Activated CD4-positive, alpha-beta T cell treated with anti-CD3 and anti-CD28 coated beads, Interleukin-2, amount 50 U/mL, for 4 hours (primary cell): ENCODE measurements at places on chromosomes 7 and 10.

DNA sequence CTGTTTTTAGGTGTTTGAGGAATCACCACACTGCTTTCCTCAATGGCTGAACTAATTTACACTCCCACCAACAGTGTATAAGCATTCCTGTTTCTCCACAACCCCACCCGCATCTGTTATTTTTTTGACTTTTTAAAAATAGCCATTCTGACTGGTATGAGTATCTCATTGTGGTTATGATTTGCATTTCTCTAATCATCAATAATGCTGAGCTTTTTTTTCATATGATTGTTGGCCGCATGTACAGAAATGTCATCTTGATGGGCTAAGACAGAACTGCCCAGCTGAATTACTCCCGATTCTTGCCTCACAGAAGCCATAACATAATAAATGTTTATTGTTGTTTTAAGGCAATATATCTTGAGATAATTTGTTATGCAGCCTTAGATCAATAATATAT is 93.1 kb upstream of the DKK1 start:
- DNase-seq: no peak

GRCh38 chr7:87982116-87982515 is 48.1 kb downstream of the ADAM22 start:
- DNase-seq: no peak

DNA sequence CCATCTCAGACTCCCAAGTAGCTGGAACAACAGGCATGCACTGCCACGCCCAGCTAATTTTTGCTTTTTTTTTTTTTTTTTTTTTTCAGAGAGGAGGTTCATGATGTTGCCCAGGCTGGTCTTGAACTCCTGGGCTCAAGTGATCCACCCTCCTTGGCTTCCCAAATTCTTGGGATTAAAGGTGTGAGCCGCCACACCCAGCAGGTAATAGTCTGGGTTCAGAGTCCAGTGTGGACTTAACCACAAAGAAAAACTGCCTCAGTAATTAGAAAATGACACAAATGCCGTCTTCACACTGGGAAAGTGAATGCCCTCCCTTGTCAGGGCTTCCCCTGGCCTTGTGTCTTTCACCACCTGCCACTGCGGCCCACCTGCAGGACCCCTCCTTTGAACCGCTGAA is 101.1 kb downstream of the RAB11FIP2 start:
- no peak for DNase-seq

DNA sequence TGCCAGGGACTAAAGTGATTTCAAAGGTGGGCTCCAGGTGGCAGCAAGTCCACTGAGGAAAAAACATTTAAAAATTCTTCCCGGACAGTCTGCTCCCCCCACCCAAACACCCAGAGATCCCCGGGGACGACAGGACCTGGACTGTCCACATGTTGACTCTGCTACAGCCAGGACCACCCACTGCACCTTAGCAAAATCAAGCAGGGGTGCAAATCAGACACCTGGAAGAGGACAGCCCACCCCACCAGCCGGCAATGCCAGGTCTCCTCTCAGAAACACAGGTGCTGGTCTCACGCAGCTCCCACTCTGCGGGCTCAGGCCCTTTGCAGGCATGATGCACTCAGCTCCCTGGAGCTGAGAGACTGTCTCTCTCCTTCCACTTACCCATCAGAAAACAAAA is 251.9 kb downstream of the TNS3 start:
- DNase-seq: no peak

DNA sequence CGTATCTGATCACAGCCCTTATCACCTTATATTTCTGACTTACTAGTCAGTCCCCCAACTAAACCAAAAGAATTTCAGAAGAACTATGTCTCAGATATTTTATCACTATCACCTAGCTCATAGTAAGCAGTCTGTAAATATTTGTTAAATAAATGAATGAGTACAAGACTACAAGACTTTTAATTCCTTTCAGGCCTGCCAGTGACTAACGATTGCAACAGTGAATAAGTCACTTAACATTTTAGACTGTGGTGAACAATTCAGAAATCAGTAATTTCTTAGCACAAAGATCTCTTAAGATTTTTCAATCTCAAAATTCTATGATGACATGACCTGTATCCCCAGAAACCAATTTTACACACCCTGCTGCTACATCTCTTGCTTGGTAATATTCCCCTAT is 162.2 kb downstream of the IMMP2L start:
- DNase-seq: no peak

DNA sequence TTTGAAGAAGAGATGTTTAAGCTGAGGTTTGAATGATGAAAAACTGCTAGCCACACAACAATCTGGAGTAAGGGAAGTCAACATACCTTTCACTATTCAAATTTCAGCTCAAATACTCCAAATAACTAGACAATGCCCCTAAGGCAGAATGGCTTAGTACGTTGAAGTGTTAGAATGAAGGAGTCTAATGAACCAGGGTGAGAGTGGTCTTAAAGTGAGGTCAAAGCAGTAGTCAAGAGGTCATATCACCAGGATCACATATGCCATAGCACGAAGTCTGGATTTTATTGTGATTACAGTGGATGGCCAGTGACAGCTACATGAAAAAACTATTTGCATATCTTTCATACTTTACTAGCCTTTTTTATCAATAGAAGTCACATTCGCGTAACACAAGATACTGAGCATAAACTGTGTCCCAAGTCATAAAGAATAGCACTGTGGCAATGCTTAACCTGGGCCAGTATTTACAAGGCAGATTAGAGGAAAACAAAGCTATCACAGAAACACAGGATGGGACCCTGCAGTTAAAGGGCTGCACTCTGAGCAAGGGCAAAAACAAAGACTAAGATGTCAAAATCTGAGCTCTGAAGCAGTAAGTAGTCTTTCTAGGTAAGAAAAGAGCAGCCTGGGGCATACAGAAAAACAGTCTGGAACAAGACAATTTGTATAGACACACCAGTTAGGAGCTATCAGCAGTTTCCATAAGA is 61.5 kb downstream of the HYCC1 start:
- DNase-seq: no peak

- no peak for DNase-seq
These were observed 40.1 kb downstream of the CSTF2T start for GRCh38 chr10:51659344-51659743.

DNA sequence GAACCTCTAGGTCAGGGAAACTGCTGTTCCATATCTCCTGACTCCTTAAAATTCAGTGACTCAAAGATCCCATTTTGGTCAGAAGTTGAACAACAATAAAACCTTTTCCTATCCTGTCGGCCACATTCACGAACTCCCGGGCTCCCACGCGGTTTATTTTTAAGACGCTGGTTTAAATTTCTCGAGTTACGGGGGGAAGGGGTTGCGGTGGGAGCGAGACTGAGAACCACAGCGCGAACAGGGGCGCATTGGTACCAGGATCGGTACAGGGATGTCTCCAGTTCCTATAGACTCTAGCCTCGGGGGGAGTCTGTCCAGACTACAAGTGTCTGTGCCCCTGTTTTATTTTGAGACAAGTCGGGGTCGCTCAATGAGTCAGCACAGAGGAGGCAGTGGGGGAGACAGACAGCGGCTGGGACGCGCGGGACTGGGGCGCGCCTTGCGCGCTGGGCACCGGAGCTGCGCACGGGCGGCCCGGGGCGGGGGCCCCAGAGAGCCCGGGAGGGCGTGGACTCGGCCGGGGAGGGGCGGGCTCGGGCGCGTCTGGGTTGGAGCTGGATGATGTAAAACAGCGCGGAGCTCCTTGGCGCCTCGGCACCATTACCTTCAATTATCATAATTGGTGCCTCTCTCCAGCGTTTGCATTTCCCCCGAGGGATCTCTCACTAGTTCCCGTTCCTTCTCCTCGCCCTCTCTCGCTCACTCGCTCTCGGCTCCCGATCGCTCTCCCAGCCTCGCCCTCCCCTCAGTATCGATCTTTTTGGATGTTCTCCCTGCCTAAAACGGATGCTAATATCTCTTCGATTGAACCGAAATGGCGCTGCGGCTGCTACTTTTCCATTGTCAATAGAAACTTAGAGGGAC is 8.7 kb upstream of the BAMBI start:
- DNase-seq: peak; percentile 23

DNA sequence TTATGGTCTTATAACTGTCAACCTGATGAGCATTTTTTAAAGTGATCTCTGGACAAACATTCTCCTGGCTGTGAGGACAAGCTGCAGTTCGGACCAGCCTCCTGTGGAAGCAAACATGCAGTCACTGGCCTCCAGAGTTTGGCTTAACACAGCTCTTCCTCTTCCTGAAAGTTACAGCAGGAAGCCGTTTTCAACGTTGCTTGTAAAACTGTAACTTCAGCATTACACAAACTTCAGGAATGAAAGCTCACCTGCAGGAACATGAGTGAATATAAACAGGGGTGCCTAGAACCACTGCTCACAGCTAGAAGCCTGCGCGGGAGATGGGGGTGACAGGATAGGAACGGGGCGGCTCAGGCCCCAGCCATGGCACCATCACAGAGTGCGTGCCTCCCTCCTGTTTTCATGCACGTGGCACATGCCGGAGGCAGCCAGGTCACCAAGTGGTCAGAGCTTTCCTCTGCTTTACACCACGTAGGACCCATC is 292.9 kb upstream of the PITRM1 start:
- no peak for DNase-seq

DNA sequence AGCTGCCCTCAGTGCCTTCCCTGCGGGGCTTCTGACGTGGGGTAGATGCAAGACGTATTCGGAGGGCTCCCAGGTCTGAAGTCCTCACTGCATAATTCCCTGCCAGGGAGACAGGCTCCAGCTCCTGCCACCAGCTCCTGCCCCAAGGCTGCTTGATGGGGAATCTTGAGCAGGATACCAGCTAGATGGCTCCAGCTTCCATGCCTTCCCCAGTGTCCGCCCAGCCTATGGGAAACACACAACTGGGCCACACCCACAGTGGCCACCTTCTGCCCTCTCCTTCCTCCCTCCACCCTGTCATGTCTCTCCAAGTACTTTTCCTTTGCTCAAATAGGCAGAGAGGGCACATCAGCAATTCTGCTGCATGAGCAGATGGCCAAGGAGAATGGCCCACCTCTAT is 95.8 kb downstream of the PARP12 start:
- DNase-seq: no peak
